ENCODE measurements at places on chromosomes 3 and 15. TPM values are rescaled to one million over a fixed set of nuclear protein-coding genes. Genes with fewer than 3 reads are reported as not detected.

Gene FEZF2
- not detected for total RNA-seq

Gene GOLGA6B
- not detected for total RNA-seq

Gene FURIN
- total RNA-seq: 82.8 TPM

Gene MFN1
- total RNA-seq: 38.9 TPM

Gene MOBP
- total RNA-seq: not detected

Gene CCR8
- total RNA-seq: not detected

Gene COL7A1
- 4.4 TPM for total RNA-seq

Gene DUOXA2
- total RNA-seq: not detected

Gene RHOA
- 645 TPM for total RNA-seq

Gene SEMA3G
- total RNA-seq: not detected

Gene LTK
- total RNA-seq: 1.2 TPM

Gene NOX5
- total RNA-seq: 0.29 TPM

Gene NPAP1
- total RNA-seq: not detected

Gene NKTR
- total RNA-seq: 11.5 TPM

Gene VGLL3
- total RNA-seq: 43.0 TPM

Gene CYP1A2
- total RNA-seq: not detected

Gene THRB
- total RNA-seq: 7.3 TPM

Gene ANKRD63
- total RNA-seq: not detected

Gene DOCK3
- not detected for total RNA-seq

Gene FRMD4B
- 0.29 TPM for total RNA-seq

Gene CLDND1
- 51.6 TPM for total RNA-seq

Gene WDR93
- total RNA-seq: 1.2 TPM

Gene ACAN
- not detected for total RNA-seq

Gene PODXL2
- 0.29 TPM for total RNA-seq

Gene FBN1
- 179 TPM for total RNA-seq

Gene TRA2B
- total RNA-seq: 215 TPM

Data from myometrial cell (primary cell).